ENCODE measurements at places on chromosomes 13 and 19.

DNA sequence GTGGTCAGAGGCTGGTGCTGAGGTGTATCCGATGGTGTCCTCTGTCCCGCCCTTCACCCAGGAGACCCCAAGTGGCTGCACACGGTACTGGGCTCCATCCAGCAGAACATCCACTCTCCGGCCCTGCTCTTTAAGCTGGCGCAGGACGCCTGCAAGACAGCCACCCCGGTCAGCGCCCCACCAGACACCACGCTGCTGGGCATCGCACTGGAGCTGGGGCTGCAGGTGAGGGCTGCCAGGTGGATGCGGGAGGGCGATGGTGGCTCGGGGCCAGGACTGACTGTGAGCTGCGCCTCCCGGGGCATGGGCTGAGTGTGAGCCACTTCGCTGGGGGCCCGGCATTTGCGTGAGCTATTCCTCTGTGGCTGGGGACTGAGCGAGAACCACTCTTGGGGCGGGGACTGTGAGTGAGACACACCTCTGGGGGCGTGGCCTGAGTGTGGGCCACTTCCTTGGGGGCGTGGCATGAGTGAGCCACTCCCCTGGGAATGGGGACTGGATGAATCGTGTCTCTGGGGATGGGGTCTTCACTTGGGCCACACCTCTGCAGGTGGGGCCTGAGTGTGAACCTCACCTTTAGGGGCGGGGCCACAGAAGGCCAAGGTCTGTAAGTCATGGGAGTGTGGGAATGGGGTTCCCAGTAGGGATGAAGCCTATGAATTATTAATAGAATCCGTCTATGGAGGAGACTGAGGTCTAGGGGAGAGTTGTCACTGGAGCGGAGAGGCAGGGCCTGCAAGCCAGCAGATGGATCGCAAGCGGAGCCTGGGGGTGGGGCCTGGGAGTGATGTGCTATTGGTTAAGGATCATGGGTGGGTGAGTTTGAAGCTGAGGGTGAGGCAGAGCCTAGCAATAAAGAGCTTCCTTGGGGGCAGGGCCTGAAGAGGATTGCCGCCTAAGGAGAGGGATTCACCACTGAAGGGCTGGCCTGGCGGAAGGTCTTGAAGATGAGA is 30.5 kb downstream of the ZSWIM4 start:
- DNase-seq: peak; percentile 65

DNA sequence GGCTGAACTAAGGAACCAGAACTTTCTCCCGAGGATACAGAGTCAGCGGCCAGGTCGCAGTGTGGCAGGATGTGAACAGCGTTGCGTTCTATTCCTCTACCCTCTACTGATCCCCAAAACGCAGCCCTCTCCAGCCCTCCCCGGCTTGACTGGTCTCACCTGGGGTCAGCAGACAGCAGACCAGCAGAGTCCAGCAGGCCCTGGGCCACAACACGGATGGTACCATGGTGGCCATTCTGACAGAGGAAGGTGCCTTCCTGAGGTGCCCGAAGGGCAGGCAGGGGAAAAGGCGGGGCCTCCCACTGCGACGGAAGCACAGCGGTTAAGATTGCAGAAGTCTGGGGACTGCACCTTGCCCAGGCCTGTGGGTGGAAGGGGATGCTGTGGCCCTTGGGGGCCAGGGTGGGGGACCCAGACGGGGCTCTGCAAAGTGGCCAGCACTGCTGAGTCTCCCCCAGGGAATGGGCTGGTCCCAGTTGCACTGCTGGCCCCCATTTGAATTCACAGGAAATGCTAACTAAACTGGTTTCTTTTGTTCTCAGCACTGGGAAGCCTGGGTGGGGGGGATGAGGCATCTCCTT is at the start of gene ICAM3:
ICAM3 (minus strand) TSS at position 245 of the 581 bp plus-strand sequence; CDS start at position 235, 10 bp downstream.
- DNase-seq: peak; percentile 87

- no peak for DNase-seq
Measured at GRCh38 chr13:82224806-82225205, 1657.5 kb downstream of the SLITRK1 start.

DNA sequence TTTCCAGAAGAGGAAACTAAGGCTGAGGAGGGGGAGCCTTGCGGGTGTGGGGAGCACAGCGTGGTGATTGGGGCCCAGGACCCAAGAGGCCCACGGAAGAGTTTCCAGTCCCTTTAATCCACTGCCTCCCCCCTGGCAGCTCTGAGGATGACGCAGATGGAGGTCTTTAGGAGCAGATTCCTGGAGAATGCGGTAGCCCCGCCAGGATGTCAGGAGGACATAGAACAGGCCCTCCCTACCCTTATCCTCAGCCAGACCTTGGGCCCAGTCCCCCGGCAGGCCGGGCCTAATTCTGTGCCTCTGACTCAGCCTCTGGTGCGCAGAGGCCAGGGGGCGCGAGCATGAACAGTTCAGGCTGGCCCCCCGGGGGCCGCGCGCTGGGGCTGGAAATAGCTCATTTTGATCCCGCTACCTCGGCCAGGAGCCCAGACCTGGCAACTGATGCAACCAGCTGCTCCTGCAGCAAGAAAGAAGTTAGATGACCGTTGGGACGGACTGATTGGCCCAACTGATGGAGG is 461 bp upstream of the HSPB6 start:
- DNase-seq: peak; percentile 65

GRCh38 chr19:41288673-41289530 is 21.1 kb upstream of the CCDC97 start:
- no peak for DNase-seq

GRCh38 chr19:1312767-1313694 is 27.4 kb downstream of the EFNA2 start:
- no peak for DNase-seq

DNA sequence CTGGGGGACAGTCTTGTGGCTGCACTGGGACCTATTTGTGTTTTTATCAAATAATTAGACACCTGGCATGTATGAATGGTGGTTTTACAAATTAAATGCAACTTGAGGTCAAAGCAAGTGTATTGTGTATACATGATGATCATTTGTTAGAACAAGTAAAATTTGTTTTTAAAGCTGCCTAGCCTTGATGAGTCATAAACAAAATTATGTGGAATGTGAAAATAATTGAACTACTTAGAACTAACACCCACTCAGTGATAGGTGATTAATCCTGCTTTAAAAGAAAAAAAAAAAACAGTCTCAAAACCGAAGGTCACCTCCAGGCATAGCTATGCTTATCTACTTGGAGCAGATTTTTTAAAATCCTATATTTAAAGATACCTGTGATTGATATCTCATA is 770.3 kb upstream of the SLITRK5 start:
- DNase-seq: no peak

DNA sequence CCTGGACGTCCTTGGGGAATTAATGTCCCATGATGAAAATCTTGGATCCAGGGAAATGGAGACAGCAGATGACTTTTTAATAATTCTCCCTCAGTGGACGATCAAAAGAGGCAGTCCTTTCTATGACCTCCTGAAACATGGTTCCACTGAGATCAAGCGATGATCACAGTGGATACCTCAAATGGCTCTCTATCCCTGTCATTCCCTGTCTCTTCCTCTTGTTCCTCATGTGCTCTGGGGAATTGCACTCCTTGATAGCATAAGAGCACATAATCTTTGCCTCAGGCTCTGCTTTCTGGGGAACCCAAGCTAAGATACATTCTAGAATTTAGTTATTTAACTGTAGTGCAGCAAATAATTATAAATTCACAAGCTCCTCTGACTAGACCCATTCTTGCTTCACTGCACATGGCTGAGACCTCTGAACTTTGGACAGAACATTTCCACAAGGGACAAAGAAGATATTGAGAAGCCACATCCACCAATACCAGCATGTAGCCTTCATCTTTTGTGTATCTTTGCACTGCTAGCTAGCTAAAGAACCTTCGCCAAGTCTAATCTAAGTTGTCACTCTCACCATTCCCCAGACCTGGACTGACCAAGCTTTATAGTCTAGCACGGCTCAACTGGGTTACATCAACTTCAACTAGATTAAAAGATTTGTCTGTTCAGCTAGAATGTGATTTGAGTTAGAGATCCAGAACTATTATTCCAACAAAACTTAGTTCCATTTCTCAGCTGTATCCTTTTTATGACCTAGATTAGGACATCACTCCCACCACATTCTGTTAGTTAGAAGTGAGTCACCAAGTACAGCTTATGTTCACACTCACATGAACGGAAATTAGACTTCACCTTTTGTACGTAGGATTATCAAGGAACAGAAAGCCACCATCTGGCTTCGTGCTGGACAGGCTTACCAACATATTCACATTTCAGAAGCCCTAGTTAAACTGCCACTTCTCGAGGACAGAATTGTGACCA is 142.7 kb downstream of the SUCLA2 start:
- DNase-seq: no peak

- DNase-seq: no peak
Measured at GRCh38 chr13:83086088-83086487, 796.2 kb downstream of the SLITRK1 start.

- no peak for DNase-seq
Measured at GRCh38 chr19:33064458-33064791, 263 bp downstream of the RHPN2 start.

DNA sequence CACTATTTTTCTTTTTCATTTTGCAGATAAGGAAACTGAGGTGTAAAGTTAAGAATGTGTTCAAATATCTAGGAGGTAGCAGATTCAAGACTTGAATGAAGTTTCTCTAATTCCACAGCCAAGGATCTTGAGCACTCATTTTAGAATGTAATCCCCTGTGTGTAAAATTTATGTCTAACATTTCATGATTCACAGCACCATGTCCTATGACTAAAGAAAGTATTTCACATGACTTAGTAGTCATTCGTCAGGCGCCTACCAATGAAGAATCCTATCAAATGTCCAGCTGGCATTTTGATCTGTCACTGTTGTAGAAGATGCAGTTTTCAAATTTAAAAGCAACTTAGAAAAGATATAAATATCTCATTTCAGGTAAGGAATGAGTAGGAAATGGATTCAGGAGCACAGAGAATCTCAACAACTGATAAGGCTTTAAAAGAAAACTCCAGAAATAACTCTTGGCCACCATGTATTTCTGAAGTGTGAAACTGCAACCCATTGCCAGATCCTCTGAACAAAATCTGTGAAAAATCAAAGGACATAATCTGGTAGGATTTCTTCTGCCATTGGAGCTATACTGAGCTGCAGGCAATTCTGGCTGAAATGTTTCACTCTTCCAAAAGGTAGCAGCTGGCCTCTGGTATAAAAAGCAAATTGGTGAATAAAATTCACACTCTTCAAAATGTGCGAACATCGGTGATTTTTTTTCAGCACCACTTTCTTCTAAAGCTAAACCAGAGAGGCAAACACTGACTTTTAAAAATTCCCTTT is 92.2 kb downstream of the DCLK1 start:
- DNase-seq: no peak

GRCh38 chr13:110633776-110634175 is 18.4 kb downstream of the NAXD start:
- no peak for DNase-seq

- DNase-seq: no peak
Measured at GRCh38 chr13:55440465-55441085, 1700.1 kb upstream of the PRR20A start.

DNA sequence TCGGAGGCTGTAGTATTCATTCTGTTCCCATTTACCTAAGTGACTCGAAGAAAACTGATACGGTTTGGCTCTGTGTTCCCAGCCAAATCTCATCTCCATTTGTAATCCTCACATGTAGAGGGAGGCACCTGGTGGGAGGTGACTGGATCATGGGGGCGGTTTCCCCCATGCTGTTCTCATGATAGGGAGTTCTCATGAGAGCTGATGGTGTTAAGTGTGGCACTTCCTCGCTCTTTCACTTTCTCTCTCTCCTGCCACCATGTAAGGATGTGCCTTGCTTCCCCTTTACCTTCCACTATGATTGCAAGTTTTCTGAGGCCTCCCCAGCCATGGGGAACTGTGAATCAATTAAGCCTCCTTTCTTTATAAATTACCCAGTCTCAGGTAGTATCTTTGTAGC is 23.5 kb downstream of the SLAIN1 start:
- DNase-seq: no peak

DNA sequence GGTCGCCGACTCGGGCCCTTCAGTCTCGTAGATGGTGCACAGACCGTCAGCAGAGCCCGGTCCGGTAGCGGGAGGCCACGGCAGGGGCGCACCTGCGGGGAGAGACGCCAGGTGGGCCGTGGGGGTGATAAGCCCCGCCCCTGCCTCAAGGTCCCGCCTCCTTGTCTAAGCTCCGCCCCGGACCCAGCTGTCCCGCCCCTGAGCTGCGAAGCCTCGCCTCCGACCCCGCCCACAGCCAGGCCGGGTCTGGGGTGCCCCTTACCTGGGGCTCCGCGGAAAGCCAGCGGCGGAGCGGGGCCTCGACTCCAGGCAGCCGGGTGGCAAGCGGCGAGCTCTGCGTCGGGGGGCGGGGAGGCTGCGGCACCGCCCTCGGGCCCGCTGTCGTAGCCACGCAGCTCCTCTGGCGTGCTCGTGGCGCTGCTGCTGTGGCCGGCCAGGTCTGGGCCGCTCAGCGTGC is 4.7 kb downstream of the PRR36 start:
- DNase-seq: peak; percentile 77

DNA sequence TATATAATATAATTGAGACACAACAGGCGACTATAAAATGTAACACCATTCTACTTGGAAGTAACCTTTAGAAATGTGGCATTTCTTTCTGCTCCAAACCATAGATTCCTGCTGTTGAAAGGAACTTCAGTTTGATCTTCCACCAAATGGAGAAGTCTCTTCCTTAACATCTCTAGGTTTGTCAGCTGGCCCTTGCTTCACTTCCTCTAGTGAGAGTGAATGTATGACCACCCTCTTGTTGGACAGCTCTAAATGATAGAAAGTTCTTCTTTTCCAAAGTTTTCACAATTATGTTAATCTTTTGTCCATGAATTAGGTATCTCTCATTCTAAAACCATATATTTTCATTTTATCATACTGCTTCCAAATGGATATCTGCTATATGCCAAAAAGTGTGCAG is 13.8 kb upstream of the COG6 start:
- peak; percentile 56 for DNase-seq

DNA sequence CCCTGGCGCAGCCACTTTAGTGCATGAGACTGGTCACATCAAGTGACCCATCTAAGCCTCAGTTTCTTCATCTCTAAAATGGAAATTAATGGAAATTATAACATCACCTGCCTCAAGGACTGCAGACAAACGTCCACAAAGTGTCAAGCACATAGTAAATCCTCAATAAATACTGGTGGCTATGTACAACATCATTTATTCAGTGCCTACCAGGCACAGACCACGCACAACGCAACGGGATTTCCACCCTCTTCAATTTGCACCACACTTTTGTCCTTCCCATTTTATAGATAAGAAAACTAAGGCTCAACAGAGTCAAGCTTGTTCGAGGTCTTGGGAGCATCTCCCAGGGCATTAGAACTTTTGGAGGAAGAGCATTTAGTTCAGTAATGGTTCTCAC is 1.4 kb downstream of the ELAVL1 start:
- no peak for DNase-seq

Measured in hematopoietic multipotent progenitor cell treated with erythropoietin and hydrocortisone succinate and interleukin-3 and kit ligand, for 4 days (in vitro differentiated cells).